ENCODE measurements at places on chromosomes 6 and 20.

- no peak for DNase-seq
Observed at GRCh38 chr6:5898563-5898962, 108.2 kb downstream of the NRN1 start.

GRCh38 chr6:41037107-41037900 lies 1.7 kb downstream of the UNC5CL start:
- no peak for DNase-seq

DNA sequence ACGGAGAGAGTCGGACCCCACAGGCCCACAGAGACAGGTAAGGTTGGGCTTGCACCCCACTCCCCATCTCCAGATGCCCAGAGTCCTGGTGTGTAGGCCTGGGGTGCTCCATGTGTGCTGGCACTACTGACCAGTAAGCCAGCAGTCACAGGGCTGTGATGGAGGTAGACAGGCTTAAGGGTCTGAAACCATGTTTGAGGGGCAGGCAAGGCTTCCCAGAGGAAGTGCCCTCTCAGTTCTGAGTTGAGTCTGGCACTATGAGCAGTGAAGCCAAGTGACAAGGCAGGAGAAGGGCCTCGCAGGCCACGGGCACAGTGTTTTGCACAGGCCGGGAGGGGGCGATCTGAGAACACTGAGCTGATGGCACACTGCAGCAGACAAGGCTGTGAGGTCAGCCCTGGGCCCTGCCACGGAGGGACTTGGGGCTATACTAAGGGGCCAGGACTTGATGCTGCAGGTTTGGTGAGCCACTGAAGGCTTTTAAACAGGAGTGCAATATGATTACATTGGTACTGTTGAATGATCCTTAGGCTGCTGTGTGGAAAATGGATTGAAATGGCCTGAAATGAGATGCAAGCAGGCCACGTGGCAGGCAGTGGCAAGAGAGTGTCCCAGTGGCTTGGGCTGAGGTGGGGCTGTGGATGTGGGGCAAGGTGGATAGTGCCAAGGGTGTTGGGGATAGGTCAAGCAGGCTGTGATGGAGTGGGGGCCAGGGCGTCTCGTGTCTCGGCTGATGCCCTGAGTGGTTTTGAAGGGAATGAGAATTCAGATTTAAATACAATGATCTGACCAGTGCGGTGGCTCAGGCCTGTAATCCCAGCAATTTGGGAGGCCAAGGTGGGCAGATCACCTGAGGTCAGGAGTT lies 20.3 kb downstream of the TTBK1 start:
- DNase-seq, result no peak

- no peak for DNase-seq
Observed at GRCh38 chr6:138722425-138723371, 50.9 kb upstream of the CCDC28A start.

- DNase-seq, result peak; percentile 36
Observed at GRCh38 chr6:131199568-131200272, 64.5 kb downstream of the AKAP7 start.

GRCh38 chr6:111207141-111207858 lies 120.0 kb downstream of the SLC16A10 start:
- DNase-seq, result no peak

- DNase-seq, result no peak
Observed at GRCh38 chr6:149443411-149444181, 41.2 kb downstream of the ZC3H12D start.

DNA sequence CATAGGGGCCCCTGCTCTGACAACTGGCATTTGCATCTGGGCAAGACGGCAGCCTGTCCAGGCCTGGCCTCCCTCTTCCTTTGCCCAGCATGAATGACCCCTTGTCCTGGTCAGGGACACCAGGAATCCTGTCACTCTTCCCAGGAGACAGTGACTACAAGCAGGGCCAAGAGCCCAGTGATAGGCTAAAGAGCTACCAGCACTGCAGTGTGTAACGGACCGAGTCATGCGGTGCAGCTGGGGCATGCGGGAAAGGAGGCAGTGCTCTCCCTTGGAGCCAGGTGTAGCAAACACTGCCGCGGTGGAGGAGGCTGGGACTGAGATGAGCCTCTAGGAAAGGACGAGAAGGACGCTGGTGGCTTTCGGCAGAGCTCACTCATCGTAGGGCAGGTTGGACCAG lies 38.7 kb upstream of the DSP start:
- no peak for DNase-seq

DNA sequence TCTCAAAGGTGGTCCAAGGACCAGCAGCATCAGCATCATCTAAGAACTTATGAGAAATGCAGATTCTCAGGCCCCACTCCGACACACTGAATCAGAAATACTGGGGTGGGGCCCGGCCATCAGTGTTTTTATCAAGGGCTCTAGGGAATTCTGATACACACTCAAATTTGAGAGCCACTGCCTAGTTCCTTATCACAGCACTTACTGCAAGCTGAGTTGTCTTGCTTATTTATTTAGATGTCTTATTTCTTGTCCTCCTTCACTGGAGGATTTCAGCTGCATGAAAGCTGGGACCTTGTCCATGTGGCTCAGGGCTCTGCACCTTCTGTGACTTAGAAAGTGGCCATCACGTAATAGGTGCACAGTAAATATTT lies 139.4 kb upstream of the RREB1 start:
- DNase-seq, result no peak

DNA sequence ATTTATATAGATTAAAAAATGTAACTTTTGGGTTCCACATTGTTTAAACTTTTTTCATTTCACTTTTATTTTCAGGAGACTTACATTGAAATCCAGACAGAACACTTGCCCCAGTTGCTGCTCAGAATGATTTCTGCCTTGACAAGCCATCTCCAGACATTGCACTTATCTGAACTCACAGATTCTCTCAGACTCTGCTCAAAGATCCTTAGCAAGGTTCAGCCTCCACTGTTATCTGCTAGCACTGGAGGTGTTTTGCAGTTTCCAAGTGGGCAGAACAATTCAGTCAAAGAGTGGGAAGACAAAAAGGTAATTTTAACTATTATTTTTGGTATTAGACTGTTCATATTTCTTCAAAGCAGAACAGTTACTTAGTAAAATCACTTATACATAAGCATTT lies 58.0 kb downstream of the DOP1A start:
- DNase-seq, result no peak

GRCh38 chr6:106247293-106247692 lies 78.3 kb downstream of the ATG5 start:
- no peak for DNase-seq

DNA sequence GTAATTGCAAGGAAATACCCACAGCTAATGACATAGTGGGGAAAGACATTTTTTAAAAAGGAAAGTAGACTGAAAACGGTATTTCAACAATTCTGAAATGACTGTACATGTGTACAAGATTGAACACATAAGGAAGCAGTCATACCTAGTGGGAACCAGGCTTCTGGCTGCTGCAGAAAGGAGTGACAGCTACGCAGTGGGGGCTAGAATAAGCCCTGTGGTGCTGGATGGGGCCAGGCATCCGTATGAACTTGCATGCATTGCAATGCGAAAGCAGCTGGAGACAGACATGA lies 54.9 kb upstream of the GPR31 start:
- no peak for DNase-seq

GRCh38 chr6:113344969-113345368 lies 512.2 kb upstream of the MARCKS start:
- DNase-seq, result no peak

GRCh38 chr6:83868639-83869038 lies 9.2 kb downstream of the CYB5R4 start:
- DNase-seq, result no peak

DNA sequence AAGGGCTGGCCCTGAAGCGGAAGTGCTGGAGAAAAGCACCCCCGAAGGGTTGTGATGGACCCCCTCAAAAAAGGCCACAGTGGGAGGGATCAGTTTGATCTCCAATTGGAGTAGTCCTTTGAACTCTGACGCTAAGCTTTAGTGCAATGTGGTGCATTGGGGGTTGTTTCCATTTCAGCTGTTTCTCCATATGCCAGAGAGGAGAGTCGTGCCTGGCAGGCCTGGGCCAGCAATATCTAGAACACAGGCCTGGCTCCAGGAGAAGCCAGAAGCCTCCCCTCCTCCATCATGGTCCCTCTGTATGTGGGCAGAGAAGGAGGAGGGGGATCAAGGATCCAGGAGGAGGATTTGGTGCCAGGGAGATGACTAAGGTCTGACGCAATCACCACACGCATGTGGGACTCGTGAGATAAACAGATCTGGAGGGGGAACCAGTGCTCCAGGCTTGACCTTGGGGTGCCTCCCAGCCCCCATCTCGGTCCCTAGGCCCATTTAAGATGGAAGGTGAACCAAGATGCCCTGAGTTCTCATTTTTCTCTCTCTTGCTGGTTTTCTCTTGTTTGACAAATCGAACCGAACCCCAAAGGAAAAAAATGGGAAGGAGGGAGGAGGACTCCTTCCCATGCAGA lies 517.4 kb upstream of the JARID2 start:
- DNase-seq, result no peak

DNA sequence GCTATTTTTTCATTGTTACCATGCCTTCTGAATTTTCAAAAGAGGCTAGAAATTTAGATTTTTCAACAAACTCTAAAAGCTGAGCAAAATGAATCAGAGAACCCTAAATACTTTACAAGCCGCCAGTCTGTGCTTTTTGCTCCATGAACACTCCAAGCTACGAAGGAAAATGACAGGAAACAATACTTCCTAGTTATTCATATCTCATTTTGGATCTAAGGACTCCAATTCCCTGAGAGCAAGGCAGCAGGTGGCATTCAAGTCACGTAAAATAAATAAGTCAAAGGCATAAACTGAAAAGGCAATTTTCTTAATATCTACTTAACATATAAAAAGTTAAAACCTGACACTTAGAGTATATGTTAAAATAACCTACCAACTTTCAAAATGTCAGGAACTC lies 50.6 kb downstream of the PDSS2 start:
- DNase-seq, result no peak

GRCh38 chr6:167153521-167153959 lies 4.2 kb downstream of the GPR31 start:
- DNase-seq, result no peak

DNA sequence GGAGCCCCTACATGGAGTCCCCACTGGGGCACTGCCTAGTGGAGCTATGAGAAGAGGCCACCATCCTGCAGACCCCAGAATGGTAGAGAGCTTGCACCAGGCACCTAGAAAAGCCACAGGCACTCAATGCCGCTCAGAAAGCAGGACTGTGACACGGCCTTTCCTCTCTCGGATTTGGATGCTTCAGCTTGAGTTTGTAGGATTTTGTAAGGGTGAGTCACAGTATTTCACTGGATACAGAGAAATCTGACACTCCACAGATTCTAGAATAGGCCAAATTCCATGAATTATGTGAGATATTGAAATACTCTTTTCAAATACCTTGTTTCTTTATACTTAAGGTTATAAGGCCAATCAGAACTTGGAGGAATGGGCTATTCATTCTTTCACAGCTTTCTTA lies 424.5 kb downstream of the HTR1B start:
- DNase-seq, result no peak

- DNase-seq, result peak; percentile 62
Observed at GRCh38 chr20:36792422-36792821, 18.9 kb upstream of the DSN1 start.

DNA sequence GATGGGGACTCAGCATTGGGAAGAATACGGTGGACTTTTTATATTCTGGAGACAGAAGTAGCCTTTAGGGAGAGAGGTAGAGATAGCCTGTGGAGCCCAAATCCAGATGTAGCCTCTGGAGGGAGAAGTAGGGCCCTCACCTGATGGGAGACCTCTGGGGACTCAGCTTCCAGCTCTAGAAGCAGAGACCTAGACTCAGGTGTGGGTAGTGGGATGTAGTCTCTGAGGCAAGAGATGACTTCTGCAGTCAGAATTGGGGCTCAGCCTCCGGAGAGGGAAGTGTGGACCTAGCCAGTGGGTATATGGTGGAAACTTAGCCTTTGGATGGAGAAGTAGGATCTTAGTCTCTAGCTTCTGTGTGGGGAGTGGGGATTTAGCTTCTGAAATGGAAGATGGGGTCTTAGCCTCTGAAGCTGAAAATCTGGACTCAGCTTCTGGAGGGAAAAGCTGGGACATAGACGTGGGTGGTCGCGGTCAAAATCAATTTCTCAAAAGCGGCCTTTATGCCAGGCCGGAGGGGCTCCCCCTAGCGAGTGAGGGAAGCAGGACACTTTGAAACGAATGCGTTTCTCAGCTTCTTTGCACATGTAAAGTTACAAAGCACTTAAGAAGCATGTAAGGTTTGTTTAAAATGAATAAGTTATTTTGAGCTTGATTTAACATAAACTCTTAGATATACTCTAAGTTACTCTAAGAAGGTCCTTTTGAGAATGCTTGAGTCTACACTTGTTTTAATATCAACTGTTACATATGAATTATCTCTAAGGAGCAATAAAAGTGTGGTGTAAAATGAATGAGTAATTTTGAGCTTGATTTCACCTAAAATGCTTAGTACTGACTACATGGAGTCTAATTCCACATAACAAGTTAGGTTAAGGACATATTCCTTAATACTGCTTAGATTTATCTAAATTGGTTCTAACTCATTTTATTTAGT lies 12.9 kb upstream of the ZNF343 start:
- DNase-seq, result peak; percentile 62

DNA sequence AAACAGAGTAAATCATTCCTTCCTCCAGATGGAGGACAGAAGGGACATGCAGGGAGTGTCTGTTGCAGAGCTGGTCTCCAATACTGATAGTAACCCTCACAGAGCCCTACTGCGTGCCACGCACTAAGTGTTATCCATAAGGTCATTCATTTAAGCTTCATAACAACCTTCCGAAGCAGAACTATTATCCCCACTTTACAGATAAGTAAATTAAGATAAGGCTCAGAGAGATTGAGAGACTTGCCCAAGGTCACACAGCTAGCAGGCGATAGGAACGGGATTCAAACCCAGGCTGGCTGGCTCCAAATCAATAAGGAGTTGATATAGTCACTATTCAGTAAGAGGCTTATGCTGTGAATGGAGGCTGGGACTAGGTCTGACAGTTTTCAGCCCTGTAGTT lies 30.6 kb downstream of the CPNE5 start:
- no peak for DNase-seq

DNA sequence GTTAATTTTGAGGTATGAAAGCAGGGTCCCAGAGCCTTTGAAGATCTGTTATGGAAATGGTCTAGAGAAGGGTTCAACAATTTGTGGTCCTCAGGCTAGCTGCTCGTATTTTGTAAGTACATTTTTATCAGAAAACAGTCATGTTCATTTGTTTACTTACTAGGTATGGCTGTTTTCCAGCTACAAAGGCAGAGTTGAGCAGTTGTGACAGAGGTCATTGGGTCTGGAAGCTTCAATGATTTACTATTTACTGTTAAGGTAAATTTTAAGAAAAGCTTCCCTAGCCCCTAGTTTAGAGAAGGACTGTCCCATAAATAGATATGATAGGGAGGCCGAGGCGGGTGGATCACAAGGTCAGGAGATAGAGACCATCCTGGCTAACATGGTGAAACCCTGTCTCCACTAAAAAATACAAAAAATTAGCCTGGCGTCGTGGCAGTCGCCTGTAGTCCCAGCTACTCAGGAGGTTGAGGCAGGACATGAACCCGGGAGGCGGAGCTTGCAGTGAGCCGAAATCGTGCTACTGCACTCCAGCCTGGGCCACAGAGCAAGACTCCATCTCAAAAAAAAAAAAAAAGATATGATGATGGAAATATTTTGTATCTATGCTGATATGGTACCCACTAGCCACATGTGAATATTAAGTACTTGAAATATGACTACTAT lies 538.4 kb upstream of the CITED2 start:
- no peak for DNase-seq

- DNase-seq, result no peak
Observed at GRCh38 chr20:56212091-56212490, 36.4 kb upstream of the MC3R start.

GRCh38 chr6:41097467-41098090 lies 24.8 kb downstream of the NFYA start:
- DNase-seq, result no peak

GRCh38 chr6:167098825-167099225 lies 24.1 kb upstream of the CCR6 start:
- DNase-seq, result no peak

- DNase-seq, result no peak
Observed at GRCh38 chr20:44914924-44915323, 5.1 kb downstream of the PABPC1L start.
